Sigmoid colon (tissue), 7 donors: ENCODE measurements at places on chromosomes 6 and 20. TPM values are rescaled to one million over a fixed set of nuclear protein-coding genes. Genes with fewer than 3 reads are reported as not detected.

DNA sequence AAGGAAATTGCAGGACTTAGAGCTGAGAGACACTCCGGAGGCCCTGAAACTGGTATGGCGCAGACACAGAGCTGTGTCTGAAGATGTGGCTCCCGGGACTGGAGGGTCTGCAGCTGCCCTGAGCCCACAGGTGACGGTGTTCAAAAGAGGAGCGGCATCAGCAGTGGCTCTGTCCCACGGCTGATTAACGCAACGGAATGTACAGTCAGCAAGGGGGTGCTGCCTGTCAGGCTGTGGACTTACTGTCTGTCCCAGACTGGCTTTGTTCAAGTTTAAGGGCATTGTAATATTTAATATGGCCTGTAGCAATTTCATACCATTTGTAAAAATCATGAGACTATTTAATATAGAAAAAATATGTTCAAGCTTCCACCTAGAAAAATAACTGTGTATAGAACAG lies 228.0 kb upstream of the TAB2 start:
- H3K27me3 ChIP-seq = no peaks in the 10 kb centered on the region
- no peak overlapping the region for H3K27ac ChIP-seq
- no peak overlapping the region for H3K4me3 ChIP-seq
- no peak for DNase-seq
- H3K36me3 ChIP-seq = no peaks in the 10 kb centered on the region

Gene GLP1R
- not detected for polyA plus RNA-seq

Gene ARMH2
- not detected for polyA plus RNA-seq

Gene MRPS18B
- 81.2 TPM for polyA plus RNA-seq
